SW480 (cell line): ENCODE measurements at places on chromosomes 16 and 17.

DNA sequence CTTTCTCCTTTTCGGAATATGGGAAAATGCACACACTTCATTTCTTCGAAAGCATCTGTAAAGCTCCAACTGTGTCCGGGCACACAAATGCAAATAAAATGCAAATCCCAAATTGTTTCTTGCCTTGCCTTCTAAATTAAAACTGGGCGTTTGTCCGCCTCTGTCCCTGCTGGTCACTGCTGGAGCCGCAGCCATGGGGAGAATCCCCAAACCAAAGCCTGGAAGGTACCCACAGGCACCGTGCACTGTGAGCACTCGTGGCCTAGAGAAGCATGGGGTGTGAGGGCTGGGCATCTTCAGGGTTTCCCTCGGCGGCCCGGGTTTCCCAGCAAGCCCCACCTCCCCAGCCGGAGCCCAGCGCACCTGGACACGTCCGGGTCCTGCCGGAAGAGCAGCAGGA is 2.9 kb downstream of the SLC47A2 start:
- no peak for DNase-seq

DNA sequence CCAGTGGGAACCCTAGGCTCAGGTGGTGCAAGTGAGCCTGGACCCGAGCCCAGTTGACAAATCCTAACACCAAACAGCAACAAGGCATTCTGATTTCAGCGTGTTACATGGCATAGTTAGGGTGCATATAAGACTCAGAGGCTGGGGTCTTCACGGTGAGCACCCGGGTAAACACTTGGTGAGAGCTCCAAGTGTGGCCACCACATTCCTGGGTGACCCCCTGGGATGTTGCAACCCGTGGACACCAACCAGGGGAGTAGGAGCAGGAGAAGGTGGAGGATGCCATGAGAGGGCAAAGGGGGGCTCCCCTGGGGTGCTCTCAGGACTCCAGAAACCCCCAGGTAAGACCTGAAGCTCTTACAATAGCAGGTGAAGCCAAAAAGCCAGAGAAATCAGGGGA is 69.9 kb upstream of the CDH5 start:
- DNase-seq: no peak

DNA sequence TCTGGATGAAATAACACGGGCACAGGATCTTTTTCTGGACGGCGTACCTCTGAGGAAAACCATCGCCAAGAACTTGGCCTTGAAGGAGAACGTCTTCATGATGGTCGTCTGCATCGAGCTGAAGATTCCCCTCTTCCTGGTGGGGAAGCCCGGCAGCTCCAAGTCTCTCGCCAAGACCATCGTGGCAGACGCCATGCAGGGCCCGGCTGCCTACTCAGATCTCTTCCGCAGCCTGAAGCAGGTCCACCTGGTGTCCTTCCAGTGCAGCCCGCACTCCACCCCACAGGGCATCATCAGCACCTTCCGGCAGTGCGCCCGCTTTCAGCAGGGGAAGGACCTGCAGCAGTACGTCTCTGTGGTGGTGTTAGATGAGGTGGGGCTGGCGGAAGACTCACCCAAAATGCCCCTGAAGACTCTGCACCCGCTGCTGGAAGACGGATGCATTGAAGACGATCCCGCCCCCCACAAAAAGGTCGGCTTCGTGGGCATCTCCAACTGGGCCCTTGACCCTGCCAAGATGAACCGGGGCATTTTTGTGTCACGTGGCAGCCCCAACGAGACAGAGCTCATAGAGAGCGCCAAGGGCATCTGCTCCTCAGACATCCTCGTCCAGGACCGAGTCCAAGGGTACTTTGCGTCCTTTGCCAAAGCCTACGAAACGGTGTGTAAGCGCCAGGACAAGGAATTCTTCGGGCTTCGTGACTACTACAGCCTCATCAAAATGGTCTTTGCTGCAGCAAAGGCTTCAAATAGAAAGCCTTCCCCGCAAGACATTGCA is 68.3 kb upstream of the ENDOV start:
- DNase-seq: no peak

DNA sequence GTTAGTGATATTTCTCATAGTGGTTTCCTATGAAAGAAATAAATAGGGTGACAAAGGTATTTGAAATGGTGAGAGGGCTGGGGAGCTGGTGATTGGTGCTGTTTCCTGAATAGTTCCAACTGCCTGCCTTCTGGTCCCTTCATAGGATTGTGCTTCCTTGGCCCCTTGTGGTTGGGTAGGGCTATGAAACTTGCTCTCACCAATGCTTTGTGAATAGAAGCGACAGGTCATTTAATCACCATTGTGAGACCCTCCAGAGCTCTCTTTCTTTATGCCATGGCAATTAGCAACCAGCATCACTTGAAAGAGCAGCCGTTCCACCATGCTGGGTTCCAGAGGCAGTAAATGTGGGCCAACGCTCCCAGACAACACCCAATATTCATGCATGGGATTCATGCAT is 23.7 kb upstream of the WWOX start:
- DNase-seq: no peak

DNA sequence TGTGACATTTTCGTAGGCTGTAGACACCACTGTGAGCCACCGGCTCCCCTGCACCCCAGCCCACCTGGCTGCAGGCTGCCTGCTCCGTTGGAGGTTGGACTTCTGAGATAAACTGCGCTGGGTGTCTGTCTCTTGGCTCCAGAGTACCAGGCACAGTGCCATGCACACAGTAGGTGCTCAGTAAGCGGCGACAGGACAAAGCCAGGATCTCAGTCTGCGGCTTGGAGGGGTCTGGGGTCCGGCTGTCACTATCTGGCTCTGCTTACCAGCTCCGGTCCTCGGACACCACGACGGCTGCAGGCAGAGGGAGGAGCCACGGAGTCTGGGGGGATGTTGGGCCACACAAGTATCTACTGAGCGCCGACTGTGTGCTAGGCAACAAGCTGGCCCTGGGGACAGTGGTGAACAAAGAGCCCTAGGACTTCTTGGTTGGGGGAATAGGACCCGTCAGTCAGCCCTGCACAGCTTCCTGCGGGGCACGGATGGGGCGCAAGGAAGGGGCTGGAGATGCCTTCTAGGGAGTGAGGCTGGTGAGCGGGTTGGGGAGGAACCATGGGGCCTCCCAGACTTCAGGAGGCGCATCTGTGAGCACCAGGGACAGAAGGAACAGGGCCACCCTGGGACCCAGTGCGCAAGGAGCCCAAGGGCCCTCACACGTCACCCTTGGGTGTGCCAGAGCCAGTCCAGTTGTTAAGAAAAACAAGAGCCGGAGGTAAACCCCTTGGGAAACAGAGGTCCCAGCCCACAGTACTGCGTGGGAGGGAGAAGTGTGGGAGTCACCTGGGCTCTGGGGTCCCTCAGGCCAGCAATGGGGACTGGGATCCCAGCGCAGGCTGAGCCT is 17.3 kb downstream of the JPH3 start:
- DNase-seq: no peak

DNA sequence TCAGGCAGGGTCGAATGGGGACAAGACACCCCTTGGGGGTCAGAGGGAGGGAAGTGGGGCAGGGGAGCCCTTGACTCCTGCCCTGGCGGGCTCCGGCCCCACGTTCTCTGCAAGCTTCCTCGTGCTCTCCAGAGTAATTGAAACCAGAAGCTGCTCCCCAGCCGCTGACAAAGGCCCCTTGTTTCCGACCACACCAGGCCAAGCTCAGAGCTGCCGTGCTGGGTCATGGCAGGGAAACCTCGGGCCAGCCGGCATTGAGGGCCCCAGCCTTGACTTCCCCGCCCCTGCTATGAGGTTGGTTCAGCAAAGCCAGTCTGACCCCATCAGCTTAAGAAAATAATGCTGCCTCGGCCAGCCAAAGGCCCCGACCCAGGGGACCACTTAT is 43.3 kb downstream of the TIMM22 start:
- no peak for DNase-seq

DNA sequence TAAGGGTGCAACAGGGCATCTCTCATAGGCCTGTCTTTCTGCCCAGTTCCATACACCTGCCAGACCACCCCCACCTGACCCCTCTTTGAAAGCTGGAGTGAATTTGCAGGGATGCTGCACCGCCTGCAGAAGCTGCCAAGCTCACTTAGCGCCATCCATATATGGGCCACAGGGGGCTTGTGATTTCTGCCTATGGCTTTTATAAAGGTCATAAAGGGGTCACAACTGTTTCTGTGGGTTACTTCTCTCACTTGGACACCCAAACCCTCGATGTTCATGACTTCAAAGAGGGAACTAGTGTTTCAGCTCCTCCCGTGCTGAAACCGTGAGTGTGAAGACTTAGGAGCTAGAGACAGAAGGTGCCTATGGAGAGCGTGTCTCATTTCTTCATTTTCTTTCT is 23.9 kb upstream of the MEAK7 start:
- no peak for DNase-seq

GRCh38 chr16:27340654-27341053 is 26.9 kb downstream of the IL4R start:
- no peak for DNase-seq

DNA sequence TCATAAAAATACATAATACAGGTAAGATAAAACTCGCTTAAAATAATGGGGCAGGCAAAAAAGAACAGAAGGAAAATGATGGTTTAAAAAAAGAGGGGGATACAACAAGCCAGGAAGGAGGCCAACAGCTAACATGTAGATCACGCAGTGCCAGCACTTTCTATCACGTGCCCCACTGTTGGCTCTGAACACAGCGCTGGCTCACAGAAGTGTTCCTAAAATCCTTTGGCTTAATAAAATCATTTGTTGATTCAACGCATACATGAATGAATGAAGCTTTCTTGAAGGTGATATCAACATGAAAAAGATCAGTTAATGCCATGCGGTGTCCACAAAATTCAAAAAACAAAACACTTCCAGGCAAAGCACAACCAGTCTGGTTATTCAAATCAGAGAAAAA is 8.5 kb downstream of the ITGAE start:
- no peak for DNase-seq

- DNase-seq: no peak
Measured at GRCh38 chr17:33416131-33416530, 123.0 kb upstream of the ASIC2 start.

DNA sequence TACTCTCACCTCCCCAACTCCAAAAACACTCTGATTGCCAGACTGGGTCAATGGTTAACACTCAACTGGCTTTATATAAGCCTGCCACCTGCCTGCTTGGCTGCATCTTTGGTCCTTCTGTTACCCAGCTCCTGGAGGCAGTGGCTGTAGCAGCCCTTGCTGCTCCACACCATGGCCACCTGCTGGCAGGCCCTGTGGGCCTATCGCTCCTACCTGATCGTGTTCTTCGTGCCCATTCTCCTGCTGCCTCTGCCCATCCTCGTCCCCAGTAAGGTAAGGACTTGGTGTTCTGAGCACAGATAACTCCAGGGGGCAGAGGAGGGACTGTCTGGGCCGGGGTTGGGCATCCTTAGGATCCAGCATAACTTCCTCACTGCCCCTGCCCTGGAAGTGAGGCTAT is at the start of gene SLC13A2:
TSS of gene SLC13A2 (plus strand) at position 103 of the 400 bp plus-strand sequence. CDS start at position 172, 69 bp downstream.
- no peak for DNase-seq

GRCh38 chr16:88554711-88555264 is 15.4 kb upstream of the ZC3H18 start:
- DNase-seq: no peak

DNA sequence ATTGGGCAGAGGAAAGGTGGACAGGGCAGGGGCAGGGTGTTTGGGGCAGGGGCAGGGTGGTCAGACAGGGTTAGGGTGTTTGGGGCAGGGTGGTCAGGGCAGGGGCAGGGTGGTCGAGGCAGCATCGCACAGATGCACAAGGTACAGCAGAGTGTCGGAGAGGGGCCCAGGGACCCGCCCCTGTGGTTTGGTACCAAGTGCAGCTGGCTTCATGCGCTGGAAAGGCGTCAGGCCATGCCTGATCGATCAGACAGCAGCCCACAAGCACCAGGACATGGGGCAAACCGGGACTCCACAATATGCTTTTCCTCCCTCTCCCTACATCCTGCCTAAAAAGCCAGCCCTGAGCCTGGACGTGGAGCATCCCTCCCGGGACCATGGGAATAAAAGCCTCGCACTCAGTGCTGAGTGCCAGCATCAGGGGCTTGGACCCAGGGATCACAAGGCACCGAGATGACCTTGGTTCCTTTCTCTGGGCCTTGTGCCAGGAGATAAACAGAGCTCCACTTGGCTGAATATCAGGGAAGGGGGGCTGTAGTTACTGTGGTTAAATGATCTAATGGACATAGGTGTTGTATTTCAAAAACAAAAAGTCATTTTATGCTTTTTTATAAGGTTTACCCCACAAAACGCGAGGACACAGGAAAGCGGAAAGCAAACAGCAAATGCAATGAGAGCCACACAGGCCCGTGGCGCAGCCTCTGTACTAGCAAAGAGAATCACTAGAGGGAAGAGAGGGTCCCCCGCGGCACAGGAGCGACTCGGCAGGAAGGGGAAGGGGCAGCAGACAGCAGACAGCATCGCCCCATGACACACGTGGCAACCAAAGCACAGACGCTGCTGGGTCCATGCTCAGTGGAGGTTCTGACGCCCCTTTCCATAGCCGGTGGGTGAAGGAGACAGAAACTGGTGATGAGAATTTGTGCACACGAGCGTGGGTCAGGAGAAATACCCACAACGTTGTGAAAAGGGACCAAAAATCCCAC is 5.3 kb upstream of the HEXD start:
- no peak for DNase-seq

DNA sequence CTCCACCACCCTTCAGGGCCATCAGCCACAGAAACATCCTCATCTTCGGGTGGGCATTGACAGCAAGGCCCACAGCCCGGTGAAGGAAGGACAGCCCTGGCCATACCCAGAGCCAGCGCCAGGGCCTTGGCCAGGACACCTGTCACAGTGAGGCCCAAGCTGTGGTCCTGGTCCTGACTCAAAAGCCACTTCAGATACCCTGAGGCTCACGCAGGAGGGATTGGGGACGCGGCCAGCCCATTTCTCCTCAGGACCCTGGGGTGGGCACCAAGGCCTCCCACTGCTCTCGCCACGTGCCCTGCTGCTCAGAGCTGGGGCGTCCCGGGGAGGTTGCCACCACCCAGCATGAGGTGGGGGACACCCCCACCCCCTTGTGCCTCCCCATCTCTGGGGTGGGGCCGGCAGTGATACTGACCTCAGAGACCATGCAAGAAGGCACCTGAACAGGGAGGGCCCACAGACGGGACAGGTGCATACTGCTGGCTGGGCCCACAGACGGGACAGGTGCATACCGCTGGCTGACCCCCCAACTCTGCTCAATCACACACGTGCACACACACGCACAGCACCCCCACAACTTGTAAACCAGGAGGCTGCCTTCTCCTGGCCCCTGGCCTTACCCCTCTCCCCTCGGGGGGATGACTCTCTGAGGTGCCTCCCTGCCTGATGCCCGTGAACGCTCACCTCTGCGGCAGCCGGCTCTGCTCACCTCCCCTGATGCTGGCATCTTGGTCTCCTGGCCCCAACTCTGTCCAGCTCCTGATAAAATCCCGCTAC is 14.2 kb downstream of the SLC7A5 start:
- no peak for DNase-seq

GRCh38 chr16:54143934-54144571 is 142.5 kb downstream of the IRX3 start:
- no peak for DNase-seq

DNA sequence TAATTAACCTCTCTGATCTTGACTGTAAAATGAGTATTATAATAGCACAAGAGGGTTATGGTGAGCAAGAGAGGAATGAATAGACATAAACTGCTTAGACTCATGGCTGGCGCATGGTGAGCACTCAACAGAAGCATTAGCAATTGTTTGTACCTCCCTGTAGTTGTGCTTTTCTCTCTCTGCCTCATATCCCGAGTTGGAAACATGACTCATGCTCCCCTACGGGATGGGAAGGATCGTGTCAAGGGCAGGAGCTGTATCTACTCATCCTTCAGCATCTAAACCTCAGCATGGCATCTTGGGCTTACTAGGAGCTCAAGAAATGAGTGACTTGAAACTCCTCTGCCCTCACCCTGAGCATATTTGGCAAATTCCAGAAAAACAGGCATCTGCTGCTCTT is 299.6 kb downstream of the MAP2K4 start:
- no peak for DNase-seq
